Foreskin keratinocyte (primary cell): ENCODE measurements at places on chromosomes 1 and 21.

DNA sequence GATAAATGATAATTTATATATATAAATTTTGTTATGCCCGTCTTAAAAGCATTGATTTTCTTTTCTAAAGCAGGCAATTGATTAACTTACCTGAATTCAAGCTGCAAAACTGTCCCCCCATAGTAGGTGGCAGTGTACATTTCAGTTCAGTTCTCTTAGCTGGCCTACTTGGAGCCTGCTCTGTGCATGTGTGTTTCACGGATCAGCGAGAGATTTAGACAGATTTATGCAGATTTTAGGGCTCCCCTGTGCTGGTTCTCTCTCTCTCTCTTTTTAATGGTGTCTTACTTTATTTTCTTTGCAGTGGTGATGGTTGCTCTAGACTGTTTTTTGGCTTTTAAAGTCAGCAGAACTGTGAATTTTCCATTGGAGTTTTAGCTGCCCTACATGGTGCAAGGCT, 30.7 kb downstream of the CLIC4 start:
- DNase-seq = no peak

DNA sequence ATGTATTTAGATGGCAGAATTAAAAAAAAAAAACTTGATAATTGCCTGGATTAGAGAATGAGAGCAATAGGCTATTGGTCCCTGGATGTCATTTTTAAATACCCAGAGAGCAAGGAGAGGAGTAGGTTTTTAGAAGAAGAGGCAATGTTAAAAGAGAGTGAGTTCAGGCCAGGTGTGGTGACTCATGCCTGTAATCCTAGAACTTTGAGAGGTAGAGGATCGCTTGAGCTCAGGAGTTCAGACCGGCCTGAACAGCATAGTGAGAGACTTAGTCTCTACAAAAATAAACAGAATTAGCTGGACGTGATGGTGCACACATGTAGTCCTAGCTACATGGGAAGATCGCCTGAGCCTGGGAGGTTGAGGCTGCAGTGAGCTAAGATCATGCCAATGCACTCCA, 15.9 kb upstream of the MUTYH start:
- peak; percentile 69 for DNase-seq

DNA sequence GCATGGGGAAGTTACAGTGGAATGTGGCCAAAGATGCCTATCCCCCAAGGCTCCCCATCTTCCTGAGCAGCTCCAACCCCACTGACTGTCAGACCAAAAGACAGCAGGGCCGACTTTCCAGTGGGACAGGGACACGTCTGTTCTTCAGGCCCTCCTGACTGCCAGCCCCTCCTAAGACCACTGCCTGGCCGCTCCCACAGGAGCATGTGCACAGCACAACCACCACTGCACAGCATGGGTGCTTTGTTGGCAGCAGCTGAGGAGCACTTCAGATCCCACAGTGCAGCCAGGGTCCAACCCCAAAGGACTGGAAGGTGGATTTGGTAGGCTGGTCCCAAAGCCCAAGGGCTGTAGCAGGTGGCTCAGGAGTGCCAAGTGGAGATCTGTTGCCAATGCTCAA, 648.3 kb upstream of the BRINP3 start:
- DNase-seq = no peak

- DNase-seq = no peak
These were observed 112.9 kb downstream of the MAB21L3 start for GRCh38 chr1:116224111-116224510.

DNA sequence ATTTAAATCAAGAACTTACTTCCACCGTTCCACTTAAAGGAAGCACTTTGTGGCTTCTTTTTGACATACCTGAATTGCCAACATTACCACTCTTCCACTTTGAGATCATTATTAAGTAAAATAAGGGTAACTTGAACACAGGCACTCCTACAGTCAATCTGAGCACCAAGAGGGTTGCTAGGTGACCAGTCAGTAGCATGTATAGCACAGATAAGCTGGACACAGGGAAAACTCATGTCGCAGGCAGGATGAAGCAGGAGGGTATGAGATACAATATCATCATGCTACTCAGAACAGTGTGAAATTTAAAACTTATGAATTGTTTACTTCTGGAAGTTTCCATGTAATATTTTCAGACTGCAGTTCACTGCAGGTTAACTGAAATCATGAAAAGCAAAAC, 47.0 kb upstream of the RAP1GAP start:
- no peak for DNase-seq

DNA sequence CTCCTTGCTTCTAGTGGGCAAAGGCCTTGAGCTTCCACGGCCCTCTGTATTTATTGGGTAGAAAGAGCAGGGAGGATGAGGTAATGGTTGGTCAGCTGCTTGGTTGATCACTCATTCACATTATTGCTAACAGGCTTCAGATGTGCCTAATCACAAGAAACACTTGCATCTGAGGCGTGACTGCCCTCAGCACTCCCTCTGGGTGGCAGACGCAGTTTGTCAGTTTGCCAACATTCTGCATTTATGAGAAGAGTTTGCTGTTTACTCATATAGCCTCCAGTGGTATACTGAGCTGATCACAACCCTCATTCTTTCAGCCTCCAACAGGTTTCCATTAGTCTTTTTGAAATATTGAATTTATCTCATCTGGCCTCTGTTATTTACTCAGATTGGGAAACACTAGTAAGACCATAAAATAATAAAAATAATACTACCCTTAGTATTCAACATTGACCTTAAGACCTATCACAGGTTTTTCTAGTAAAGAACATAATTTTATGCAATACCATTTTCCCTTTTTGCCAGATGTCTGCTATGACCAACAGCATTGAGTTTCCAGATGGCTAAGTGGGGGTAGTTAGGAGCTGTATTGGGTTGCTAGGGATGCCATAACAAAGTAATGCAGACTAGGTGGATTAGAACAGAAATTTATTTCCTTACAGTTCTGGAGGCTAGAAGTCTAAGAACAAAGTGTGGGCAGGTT, 53.3 kb downstream of the PTGFR start:
- DNase-seq = peak; percentile 56

DNA sequence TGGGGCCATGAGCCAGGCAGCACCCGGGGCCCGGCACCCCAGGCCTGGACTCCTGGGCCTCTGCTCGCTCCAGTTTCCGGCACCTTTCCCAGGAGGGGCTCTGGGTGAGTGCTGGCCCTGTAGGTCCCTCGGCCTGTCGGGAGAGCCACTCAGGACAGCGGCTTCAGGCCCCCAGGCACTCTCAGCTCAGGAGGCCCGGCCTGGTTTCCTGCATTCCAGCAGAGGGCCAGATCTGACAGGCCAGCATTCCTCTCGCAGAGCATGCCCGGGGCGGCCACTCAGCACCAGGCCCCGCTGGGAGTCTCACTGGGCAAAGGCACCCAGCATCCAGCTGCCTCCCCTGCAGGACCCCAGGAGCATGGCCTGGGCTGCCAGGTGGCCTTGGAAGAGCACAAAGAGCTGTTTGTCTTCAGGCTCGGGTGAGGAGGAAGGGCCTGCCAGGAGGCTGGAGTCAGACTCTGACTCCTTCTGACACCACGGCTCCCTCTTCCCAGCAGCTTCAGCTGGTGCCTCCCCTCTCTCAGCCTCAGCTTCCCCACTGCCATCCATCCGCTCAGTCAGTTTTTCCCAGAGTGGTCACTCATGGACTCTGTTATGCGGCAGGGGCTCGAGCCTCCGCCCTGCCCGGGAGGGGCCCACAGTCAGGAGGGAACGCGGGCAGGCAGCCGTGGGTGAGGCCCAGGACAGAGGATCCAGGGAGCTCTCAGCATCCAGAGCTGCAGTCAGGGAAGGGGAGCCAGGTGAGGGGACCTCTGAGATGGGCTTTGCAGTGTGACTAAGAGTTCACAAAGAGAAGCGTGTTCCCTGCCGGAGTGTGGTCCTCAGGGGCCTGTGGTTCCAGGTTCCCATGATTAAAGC, 51.7 kb downstream of the WNT9A start:
- DNase-seq = no peak

DNA sequence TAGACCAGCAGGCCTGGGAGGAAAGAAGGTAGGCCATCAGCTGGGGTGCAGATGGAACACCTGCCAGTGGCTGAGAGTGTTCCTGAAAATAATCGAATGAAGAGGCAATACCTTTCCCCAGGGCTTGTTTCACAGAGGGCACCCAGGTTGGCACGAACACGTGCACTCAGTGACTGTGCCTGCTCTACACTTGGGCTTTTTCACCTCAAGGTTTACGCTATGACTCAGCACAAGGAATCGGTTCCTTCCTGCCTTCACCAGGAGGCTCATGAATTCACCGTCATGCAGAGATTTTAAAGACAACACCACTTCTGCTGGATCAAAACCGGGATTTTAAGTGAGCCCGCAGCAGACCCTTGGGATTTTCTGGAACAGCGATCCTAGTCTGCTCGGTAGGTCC, 118.5 kb upstream of the ADAR start:
- DNase-seq = peak; percentile 57

GRCh38 chr1:92601044-92601443, 114.3 kb upstream of the GFI1 start:
- DNase-seq = no peak

GRCh38 chr1:25544243-25544764, 898 bp downstream of the LDLRAP1 start:
- DNase-seq = no peak
